ENCODE measurements at places on chromosomes 7 and 10. TPM values are rescaled to one million over a fixed set of nuclear protein-coding genes. Genes with fewer than 3 reads are reported as not detected.

PARD3 gene
- 59.8 TPM for total RNA-seq

TFPI2 gene
- total RNA-seq, result 3.5 TPM

GJD4 gene
- not detected for total RNA-seq

KAZALD1 gene
- total RNA-seq, result 35.5 TPM

GNGT1 gene
- total RNA-seq, result not detected

ZNF425 gene
- total RNA-seq, result 6.1 TPM

CALHM3 gene
- total RNA-seq, result not detected
